ENCODE measurements at places on chromosomes 5 and 9.

DNA sequence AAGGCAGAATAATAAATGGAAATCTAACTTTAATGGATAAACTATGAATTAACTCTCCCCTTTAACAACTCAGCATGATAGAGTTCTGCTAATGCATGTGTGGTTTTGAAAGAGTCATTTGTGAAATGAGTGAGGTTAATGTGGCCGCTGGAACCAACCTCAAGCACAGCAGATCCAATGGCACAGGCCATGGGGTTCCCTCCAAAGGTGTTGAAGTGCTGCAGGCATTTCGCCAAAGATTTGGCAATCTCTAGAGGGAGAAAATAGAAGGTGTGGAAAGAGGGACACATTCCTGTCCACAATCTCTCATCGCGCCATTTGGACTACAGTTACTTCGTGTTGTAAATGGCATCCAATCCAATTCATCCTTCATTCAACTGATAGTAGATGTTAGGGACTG, 35.0 kb downstream of the AGXT2 start:
- no peak for DNase-seq

- DNase-seq, result no peak
Measured at GRCh38 chr9:136411378-136411777, 920 bp downstream of the PMPCA start.

DNA sequence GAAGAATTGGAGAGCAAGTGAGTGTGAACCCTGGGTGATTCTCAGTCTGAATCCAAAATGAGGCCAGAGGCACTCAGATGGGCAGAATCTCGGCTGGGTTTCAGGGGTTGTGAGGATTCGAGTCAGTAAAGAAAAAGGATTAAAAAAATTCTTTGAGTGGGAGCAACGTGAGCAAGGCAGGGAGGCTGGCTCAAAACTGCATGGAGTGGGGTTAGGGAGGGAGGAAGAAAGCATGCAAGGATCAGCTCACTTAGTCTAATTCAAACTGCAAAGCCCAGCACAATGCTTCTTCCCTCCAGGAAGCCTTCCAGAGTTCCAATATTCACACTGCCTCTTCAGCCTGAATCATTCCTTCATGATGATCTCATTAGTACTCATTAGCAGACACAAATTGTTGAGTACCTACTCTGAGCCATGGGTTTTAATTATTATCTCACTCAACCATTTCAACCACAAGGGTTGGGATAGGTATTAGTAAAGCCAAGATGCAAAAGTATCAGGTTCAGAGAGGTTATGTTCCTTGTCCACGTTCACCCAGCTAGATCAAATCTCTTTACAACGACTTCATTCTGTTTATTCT, 95.8 kb downstream of the BRINP1 start:
- DNase-seq, result no peak

- no peak for DNase-seq
Measured at GRCh38 chr5:154858972-154859871, 795 bp downstream of the CNOT8 start.

- no peak for DNase-seq
Measured at GRCh38 chr9:98300611-98301010, 45.2 kb upstream of the TBC1D2 start.

DNA sequence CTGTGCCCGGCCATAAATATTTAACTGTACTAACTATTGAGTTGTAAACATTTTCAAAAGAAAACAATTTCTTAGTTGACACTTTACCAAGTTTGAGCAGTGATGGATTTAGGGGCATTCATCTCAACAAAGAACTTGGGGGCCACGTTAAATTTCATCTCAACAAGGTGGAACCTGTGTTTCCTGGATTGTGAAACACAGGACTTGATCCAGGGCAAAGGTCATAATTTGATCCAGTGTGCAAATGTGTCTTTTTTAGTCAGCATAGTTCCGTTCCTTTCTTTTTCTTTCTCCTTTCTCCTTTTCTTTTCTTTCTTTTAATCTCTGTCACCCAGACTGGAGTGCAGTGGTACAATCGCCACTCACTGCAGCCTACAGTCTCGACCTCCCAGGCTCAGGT, 3.1 kb downstream of the GFRA3 start:
- no peak for DNase-seq

GRCh38 chr9:117687532-117687931, 16.7 kb upstream of the TLR4 start:
- DNase-seq, result no peak

- DNase-seq, result no peak
Measured at GRCh38 chr5:37477426-37477825, 98.3 kb downstream of the WDR70 start.

GRCh38 chr9:87748881-87749280, 23.0 kb downstream of the CTSL start:
- DNase-seq, result no peak

- peak; percentile 45 for DNase-seq
Measured at GRCh38 chr9:77021291-77021894, 1.9 kb downstream of the FOXB2 start.

DNA sequence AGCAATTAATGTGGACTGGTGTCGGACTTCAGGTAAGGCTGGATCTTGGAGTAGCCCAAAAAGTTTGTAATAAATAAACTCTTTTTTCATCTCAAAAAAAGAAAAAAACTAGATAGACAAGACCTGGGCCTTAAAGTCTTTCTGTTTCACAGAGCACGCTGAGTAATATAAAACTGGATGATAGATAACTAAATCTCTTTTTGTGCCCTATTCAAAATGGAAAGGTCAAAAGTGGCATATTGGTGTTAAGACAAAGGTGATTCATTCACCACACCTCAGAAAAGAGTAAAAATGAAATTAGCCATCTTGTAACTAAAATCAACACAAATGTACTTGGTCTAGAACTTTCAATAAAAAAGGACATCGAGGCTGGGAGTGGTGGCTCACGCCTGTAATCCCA, 30.3 kb upstream of the RFK start:
- no peak for DNase-seq

- DNase-seq, result no peak
Measured at GRCh38 chr5:173711466-173711865, 95.0 kb upstream of the BOD1 start.

GRCh38 chr9:122785269-122785668, 3.5 kb upstream of the OR5C1 start:
- no peak for DNase-seq

DNA sequence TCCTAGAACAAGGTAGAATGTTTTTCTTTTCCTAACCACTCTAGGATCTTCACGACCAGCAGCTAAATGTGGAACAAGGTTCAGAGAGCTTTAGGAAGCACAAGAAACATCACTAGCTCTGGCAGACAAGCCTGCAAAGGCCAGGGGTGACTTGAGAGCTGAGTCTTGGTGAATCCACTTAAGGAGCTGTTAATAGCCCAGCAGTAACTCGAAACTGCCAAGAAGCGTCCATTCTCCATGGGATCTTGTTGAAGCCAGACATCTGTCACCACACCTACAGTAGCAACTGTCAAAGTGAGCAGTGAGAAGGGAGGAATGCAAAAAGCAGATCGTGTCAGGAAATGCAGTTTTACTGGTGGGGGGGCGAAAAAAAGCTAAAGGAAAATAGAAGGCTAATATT, 87.2 kb downstream of the ATPSCKMT start:
- DNase-seq, result no peak

- no peak for DNase-seq
Measured at GRCh38 chr9:135760465-135760864, 58.5 kb downstream of the KCNT1 start.

DNA sequence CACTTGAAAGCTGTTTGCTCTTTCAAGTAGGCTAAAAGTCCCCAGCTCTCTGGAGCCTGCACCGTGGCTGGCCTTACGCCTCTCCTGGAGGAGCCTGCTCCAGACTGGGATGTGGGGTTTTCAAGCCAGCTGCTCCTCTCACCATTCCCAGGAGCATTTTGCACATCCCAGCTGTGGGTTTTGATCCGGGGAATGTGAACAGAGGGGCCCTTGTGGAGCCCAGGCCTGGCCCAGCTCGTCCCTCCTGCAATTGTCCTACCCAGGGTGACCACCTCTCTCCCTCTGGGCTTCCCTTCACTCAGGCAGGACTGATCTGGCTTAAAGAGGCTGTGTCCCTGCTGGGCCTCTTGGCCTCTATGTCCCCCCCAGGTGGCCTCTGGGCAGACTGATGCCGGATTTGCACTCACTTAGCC, 32.5 kb upstream of the TIFAB start:
- DNase-seq, result no peak

GRCh38 chr5:95053253-95053652, 231.6 kb downstream of the MCTP1 start:
- DNase-seq, result no peak

All from ecto neural progenitor cell (in vitro differentiated cells).